ENCODE measurements at places on chromosomes 5 and 9.
A peak's percentile ranks its signal among the peaks of the same experiment; 100 is the strongest.

- no peak for DNase-seq
Measured at GRCh38 chr5:98911280-98912040, 17.3 kb downstream of the CHD1 start.

DNA sequence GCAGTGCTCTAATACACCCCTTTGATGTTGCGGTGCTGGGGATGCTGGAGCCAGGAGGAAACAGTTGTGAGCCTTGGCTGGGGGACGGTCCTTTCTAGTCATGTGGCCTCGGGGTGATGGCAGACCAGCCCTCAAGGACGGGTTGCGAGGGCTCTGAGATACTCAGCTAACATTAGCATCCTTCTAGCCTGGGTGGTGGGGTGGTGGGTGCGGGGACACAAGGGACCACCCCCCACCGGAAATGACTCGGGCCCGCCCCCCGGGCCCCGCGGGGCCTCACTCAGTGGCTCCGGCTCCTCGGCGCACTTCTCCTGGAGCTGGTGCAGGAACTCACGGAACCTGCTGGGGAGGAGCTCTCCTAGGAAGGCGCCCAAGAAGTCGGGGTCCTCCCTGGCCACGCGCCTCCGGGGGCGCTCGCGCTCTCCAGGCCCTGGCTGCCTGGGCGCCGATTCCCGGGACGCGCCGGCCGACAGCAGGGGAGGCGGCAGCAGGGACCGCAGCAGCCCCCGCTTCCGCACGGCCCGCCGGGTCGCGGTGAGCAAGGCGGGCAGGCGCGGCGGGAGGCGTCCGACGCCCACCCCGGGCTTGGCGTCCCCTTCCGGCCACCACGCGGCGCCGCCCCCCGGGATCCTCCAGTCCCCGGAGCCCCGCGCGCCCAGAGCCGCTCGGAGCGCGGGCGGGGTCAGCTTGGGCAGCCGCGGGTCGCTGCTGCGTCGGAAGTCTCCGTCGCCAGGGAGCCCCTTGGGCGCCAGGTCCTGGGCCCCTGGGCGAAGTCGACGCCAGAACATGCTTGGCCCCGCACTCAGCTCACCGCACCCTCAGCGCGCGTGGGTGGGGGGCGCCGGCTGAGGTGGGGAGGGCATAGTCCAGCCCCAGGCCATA, 873 bp downstream of the C9orf50 start:
- no peak for DNase-seq

DNA sequence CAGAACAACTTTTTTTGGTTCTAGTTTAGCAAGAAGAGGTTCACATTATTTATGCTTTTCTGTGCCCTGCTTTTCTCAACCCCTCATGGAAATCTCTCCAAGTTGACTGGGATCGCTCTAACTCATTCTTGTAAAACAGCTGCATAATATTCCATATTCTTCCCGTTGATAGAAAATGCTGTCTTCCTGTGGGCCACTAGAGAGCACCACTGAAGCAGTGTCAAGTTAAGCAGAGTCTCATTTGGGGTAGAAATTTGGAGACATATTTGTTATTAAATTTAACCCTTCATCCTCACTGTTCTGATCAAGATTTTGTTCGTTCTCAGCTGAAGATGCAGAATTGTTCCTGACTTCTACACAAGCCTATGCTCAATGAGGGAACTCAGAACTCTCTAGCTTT, 140.1 kb downstream of the CEMIP2 start:
- DNase-seq: no peak

DNA sequence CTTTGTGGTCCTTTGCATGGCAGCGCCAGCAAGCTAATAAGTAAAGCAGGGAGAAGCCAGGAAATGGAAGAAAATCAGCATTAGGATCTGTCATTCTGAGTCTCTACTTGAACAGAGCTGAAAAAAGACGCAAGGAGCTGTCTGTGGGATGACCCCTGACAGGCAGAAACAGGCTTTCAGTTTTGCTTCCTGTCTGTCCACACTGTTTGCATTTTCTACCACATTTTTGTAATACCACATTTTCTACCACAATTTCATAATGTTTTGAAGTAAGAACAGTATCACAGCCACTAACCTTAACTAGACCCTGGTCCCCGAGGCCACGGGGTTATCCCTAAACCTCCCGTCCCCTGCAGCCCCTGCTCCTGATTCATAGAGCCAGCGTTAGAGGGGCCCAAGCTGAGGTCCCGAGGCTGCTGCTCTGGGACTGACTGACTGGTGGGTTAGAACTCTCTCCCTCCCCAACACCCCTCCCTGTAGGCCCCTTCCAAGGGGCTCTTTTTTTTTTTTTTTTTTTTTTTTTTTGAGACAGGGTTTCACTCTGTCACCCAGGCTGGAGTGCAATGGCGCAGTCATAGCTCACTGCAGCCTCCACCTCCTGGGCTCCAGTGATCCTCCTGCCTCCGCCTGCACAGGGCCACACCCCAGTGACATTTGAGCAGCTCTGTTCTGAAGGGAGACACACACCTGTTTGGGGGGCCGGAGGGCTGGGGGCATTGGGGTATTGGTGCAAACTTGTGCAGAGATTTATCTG, 4.0 kb upstream of the CLIC3 start:
- DNase-seq: no peak

- DNase-seq: no peak
Measured at GRCh38 chr9:107029146-107029545, 166.2 kb downstream of the ZNF462 start.

- no peak for DNase-seq
Measured at GRCh38 chr5:135901633-135902032, 6.0 kb upstream of the IL9 start.

DNA sequence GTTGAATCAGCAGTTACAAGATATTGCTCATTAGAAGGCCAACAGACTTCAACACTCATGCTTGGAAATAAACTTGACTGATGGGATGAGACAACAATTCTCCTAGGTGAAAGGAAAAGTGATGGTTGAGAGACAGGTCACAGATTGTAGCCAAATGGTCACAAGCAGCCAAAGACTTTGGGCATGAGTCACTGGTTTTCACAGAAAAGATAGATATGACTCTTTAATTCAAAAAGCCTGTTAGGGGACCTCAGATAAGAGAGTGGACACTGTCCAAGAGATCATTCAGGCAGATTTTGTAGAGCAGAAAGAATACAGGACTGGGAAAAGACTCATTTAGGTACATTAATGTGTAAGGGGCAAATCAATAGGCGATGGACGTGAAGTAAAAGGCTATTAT, 982.5 kb downstream of the MAT2B start:
- DNase-seq: no peak

- no peak for DNase-seq
Measured at GRCh38 chr5:56361398-56361797, 128.3 kb upstream of the ANKRD55 start.

DNA sequence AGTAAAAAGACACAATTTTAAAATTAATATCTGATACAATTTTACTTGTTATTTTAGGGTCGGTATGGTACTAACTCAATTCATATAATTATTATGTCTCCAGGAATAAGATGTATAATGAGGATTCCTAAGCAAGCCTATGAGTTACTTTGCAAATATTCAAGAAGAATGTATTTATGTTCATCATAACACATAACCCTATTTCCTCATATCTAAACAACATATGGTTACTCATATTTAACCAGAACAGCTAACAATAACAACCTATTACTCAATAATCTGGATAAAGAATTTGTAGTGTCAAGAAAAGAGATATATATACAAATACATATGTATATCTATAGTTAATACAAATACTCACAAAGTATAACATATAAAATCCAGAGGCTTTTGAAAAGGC, 285.9 kb downstream of the ARL15 start:
- DNase-seq: no peak

GRCh38 chr5:68149189-68149588, 66.4 kb upstream of the PIK3R1 start:
- no peak for DNase-seq

DNA sequence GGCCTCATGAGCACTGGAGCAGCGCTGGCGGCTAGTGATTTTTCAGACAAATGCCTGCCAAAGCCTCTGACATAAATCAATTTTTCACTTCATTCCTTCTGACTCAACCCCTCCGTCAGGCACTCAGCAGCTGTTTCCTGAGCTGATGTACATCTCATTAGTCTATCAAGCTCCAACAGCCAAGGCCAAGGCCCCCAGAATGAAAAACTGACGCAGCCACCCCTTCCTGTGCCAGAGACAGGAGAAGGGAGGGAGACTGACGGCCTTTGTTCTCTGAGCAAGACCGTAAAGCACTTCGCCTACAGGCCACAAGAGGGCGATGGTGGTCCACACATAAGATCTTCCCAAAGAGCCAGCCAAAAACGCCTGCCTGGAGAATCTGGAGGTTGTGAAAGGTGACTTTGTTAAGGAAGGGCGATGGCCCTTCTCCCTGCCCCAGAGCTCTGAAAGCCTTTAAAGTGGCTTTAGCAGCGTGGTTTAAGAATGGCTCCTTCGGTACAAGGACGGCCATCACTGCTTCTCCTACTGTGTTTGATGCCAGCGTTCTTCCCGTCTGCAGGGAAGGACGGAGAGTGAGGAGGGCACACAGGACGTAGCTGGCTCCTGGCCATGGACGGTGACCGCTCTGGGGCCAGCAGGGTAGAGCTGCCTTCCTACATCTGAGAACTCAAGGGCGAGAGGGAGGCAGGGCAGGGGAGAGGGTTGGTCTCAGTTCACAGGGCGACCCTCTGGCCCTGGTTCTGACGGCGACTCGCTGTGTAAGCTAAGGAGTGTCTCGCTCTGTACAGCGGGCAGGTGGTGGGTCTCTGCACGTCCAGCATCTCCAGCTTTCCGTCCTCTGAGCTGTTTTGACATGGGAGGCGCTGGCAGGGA, 37.0 kb downstream of the ALG2 start:
- peak; percentile 81 for DNase-seq

- DNase-seq: no peak
Measured at GRCh38 chr5:1468629-1469527, 23.6 kb upstream of the SLC6A3 start.

DNA sequence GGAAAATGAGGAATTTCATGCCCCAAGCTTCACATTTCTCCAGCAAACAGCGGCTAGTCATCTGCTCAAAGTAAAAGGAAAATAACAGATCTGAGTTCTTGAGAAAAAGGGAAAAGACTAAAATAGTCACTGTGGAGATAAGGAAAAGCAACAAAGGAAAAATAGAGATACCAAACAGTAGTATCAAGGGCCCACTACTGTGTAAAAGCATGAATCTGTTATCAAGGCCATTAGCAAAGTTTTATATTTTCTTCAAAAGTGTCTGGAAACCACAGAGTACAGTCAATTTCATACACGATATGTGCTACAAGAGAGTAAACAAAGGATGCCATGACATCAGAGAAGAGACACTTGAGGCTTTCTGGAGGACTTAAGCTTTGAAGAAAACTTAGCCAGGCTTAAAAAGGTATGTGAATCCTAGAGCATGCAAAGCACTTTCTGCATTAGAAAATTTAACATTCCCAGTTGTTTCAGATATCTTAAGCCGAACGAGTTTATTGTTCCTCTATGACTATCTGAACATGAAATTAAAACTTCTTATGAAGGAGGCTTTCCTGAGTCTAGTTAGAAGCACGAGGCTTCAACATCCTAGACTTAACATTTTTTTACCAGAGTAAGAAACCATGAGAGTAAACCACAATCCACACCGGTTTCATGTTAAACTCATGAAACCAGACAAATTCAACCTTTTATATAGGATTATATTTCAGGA, 1.2 kb downstream of the TTC33 start:
- no peak for DNase-seq

GRCh38 chr9:114738581-114739316, 56.8 kb upstream of the TEX48 start:
- DNase-seq: peak; percentile 68

DNA sequence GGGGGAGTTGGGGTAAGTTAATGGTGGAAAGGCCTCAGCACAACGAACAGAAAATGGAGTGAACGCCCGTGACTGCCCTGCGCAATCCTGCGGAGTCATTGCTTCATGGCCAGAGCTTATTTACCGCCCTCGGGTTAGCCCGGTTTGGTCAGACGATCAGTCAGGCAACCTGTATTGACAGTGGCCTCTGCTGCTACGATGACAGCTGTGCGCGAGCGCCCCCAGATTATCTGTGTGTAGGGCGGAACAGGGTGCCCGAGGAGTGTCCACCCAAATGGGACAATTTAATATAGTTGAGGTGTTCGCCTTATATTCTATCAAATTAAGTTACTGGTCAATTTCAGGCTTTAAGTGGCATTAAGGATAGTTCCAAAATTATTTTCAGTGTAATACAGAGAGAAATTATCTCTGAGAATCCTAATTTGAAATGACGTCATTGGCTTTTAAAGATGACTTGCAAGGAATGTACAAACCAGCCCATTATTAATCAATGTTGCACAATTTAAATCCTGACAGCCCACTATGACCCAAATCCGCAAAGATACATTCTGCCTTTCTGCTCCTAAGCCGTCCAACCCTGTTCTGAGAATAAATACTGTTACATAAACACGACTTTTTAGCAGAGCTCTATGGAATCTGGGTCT, 879 bp upstream of the UBQLN1 start:
- DNase-seq: peak; percentile 77

DNA sequence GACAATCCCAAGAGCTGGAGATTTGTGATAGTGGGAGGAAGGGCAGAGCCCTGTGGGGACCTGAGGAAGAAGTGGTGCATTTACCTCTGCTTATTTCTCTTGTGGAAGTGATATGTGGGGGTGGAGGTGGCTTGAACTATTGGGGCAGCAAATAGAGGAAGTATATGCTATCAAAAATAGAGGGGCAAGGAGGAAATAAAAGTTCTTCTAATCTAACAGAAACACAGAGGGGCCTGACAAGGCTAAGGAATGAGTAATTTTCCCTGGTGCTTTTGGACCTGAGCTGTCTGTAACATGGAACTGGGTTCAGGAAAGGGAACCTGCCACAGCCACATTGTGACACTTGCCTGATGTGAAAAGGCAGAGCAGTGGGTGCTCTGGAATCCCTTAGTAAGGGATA, 378.6 kb upstream of the KLF4 start:
- no peak for DNase-seq

GRCh38 chr5:141881886-141882285, 3.7 kb upstream of the PCDH1 start:
- no peak for DNase-seq

DNA sequence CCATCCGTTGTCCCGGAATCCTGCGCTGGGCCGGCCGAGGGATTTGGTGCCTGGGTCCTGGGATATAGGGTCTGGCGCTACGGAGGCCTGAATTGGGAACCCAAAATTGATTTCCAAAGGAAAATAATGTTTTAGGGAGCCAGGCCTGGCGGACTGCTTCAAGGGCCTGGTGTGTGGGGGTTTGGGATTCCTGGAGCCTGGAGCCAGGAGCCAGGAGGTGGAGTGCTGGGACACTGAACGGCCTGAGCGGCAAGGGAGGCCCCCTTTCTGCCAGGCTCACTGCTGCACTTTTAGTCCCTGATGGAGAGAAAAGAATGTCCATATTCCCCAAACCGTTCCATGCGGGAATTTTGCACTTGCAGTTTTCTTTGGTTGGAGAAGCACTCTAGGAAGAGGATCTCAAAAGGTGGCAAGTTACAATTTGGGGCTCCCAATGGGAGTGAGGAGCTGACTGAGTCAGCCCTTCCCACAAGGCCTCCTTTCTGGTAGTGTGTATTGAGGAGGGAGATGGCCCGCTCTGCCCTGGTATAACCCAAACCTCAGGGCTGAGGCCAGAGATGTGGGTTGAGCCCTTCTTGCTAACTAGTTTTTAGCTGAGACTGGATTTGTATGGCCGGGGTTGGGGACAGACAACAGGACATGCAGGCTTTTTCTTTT, 2.2 kb downstream of the LMX1B start:
- DNase-seq: no peak
